ENCODE measurements at places on chromosomes 7 and 10.

GRCh38 chr7:88401009-88401623, 94.4 kb upstream of the STEAP4 start:
- DNase-seq: peak; percentile 59

DNA sequence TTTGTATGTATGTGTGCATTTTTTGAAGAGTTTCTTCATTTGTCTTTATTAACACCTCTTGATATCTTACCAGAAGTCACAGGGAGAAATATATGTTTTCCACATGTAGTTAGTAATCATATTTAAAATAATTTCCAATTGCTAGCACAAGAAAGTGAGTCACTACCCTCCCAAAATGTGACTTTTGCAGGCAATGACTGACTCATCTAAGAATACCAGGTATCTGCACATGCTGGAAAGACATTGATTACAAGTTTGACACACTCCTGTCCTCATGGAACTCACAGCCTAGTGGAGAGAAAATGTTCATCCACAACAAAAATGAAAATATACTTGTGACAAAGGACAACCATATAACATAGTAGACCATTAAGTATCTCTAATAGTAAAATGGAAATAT, 82.9 kb downstream of the SEMA3D start:
- no peak for DNase-seq

- DNase-seq: no peak
Measured at GRCh38 chr7:11584406-11585031, 247.5 kb downstream of the THSD7A start.

DNA sequence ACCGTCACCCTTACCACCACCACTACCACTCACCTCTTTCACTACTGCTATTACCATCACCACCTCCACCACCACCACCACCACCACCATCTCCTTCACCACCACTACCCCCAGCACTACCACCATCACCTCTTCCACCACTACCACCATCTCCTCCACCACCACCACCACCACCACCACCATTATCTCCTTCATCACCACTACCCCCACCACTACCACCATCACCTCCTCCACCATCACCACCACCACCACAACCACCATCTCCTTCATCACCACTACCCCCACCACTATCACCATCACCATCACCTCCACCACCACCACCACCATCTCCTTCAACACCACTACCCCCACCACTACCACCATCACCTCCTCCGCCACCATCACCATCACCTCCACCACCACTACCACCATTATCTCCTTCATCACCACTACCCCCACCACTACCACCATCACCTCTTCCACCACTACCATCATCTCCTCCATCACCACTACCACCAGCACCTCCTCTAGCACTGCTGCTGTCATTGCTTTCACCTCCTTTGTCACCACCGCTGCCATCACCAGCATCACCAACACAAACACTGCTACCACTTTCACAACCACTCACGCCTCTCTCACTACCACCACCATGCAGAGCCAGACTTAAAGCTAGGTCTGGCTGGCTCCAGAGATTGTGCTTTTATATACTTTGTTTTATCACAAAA, 109.3 kb downstream of the ICA1 start:
- DNase-seq: no peak

Measured in HAP-1 (cell line).